Activated CD4-positive, alpha-beta memory T cell treated with anti-CD3 and anti-CD28 coated beads for 36 hours (primary cell): ENCODE measurements at places on chromosomes 1 and 21. TPM values are rescaled to one million over a fixed set of nuclear protein-coding genes. Genes with fewer than 3 reads are reported as not detected.

Gene SDC3
- 0.17 TPM for total RNA-seq

- no peak for DNase-seq
- H3K27ac ChIP-seq, result no peak overlapping the region
- no peak overlapping the region for H3K4me3 ChIP-seq
- H3K36me3 ChIP-seq, result peaks cover 7% of the 10 kb centered on the region
- no peaks in the 10 kb centered on the region for H3K4me1 ChIP-seq
These were observed 183.6 kb upstream of the RAB4A start for GRCh38 chr1:229087339-229087738.

- no peak for DNase-seq
- no peaks in the 10 kb centered on the region for H3K27me3 ChIP-seq
- no peak overlapping the region for H3K4me3 ChIP-seq
These were observed 64.3 kb upstream of the MORC3 start for GRCh38 chr21:36255663-36256062.

Gene PTPN22
- total RNA-seq, result 45.7 TPM

- no peak overlapping the region for H3K4me3 ChIP-seq
- H3K36me3 ChIP-seq, result no peaks in the 10 kb centered on the region
- no peaks in the 10 kb centered on the region for H3K27me3 ChIP-seq
These were observed 262.8 kb downstream of the TPR start for GRCh38 chr1:186112280-186112679.

GRCh38 chr1:31926853-31927660, 11.1 kb downstream of the PTP4A2 start:
- peak overlapping the region; percentile 72 for H3K4me3 ChIP-seq
- H3K36me3 ChIP-seq, result peaks cover 19% of the 10 kb centered on the region
- no peak for DNase-seq
- H3K4me1 ChIP-seq, result peaks cover 82% of the 10 kb centered on the region
- H3K27me3 ChIP-seq, result no peaks in the 10 kb centered on the region

Gene KCNJ15
- 0.15 TPM for total RNA-seq

Gene PRAMEF33
- not detected for total RNA-seq

Gene MEX3A
- 0.51 TPM for total RNA-seq

Gene FLG2
- total RNA-seq, result not detected

Gene EPHB2
- 0.17 TPM for total RNA-seq

Gene SPRR1A
- total RNA-seq, result not detected

- H3K36me3 ChIP-seq, result peaks cover 57% of the 10 kb centered on the region
- no peak overlapping the region for H3K27ac ChIP-seq
- no peak overlapping the region for H3K4me3 ChIP-seq
- peaks cover 49% of the 10 kb centered on the region for H3K4me1 ChIP-seq
- no peak for DNase-seq
These were observed 60.4 kb downstream of the CAPN2 start for GRCh38 chr1:223772771-223773160.

GRCh38 chr1:183105449-183105848, 80.6 kb upstream of the LAMC2 start:
- H3K4me1 ChIP-seq, result no peaks in the 10 kb centered on the region
- DNase-seq, result no peak
- H3K27me3 ChIP-seq, result peaks cover 15% of the 10 kb centered on the region

- no peak overlapping the region for H3K4me3 ChIP-seq
- H3K27ac ChIP-seq, result no peak overlapping the region
- no peaks in the 10 kb centered on the region for H3K27me3 ChIP-seq
- DNase-seq, result no peak
- H3K4me1 ChIP-seq, result peaks cover 4% of the 10 kb centered on the region
- peaks cover 37% of the 10 kb centered on the region for H3K36me3 ChIP-seq
These were observed 12.3 kb downstream of the ZNF436 start for GRCh38 chr1:23357138-23357908.

Gene CLIC6
- total RNA-seq, result 0.10 TPM

Gene CYP4B1
- total RNA-seq, result not detected

Gene GPR153
- total RNA-seq, result 0.26 TPM

GRCh38 chr21:45982092-45982757, 655 bp downstream of the COL6A1 start:
- H3K27ac ChIP-seq, result no peak overlapping the region
- peaks cover 1% of the 10 kb centered on the region for H3K4me1 ChIP-seq
- no peaks in the 10 kb centered on the region for H3K36me3 ChIP-seq

Gene TLR5
- 0.29 TPM for total RNA-seq

- H3K27ac ChIP-seq, result no peak overlapping the region
- DNase-seq, result no peak
- H3K36me3 ChIP-seq, result no peaks in the 10 kb centered on the region
These were observed 169.3 kb upstream of the IVNS1ABP start for GRCh38 chr1:185486346-185486745.

Gene MROH9
- not detected for total RNA-seq

DNA sequence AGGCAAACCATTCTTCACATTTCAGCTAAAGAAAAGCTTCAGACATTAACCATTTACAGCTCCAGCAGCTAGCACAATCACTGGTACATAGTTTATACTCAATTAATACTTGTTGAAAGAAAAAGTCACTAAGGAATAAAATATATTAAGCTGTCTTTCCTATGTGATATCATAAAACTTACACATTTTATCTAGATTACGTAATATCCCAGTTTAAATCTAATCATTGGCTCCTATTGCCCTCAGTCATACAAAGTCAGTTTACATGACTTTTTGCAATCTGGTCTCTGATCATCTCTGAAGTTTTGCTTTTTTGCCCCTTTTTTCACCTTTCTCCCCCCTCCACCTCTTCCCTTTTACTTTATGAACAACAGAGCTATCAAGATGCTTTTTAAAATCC, 8.5 kb upstream of the PRRC2C start:
- H3K4me1 ChIP-seq, result no peaks in the 10 kb centered on the region
- H3K4me3 ChIP-seq, result no peak overlapping the region
- no peaks in the 10 kb centered on the region for H3K36me3 ChIP-seq
- H3K27ac ChIP-seq, result no peak overlapping the region
- no peak for DNase-seq

DNA sequence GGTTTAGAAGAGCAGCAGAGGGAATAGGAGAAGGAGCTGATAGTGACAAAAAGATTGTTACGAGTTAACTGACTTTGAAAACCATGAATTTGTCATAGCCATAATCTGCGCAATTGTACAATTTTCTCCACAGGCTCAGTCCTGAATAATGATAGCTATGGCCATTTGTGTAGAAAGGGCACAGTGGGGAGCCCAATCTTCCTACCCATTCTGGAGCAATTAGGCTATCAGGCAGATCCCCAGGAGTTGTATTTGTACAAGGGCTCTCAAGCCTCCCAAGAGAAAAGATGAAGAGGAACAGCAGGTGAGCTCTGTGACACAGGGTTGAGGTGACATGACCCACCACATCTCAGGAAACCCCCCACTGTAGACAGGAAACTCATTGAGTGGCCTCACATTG, 42.1 kb upstream of the SAMD13 start:
- no peak overlapping the region for H3K27ac ChIP-seq
- H3K27me3 ChIP-seq, result no peaks in the 10 kb centered on the region
- H3K4me1 ChIP-seq, result no peaks in the 10 kb centered on the region

GRCh38 chr1:200438911-200439310, 29.1 kb upstream of the ZNF281 start:
- peaks cover 1% of the 10 kb centered on the region for H3K36me3 ChIP-seq
- no peak overlapping the region for H3K27ac ChIP-seq
- H3K4me3 ChIP-seq, result no peak overlapping the region
- no peak for DNase-seq
- H3K27me3 ChIP-seq, result no peaks in the 10 kb centered on the region

Gene FHAD1
- total RNA-seq, result not detected

Gene ANKRD65
- total RNA-seq, result not detected

DNA sequence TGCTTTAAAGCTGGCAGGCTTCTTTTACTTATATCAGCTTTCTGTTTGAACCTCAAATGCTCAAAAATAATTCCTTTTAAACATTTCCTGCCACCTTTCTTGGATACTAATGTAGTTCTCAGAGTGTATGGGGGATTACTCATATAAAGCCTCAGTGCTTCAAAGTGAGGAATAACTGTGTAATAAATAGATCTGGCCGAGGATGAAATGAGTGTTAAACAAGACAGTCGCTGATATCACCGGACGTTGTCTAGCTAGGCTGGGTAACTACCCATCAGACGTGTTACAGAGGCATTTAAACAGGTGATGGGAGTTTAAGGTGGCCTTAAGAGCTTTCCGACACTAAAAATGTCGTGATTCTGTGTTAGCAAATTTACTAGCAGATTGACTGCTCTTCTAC, 53.1 kb downstream of the VANGL2 start:
- peak; percentile 65 for DNase-seq
- H3K36me3 ChIP-seq, result no peaks in the 10 kb centered on the region
- no peaks in the 10 kb centered on the region for H3K27me3 ChIP-seq
- peak overlapping the region; percentile 55 for H3K4me3 ChIP-seq
- peaks cover 79% of the 10 kb centered on the region for H3K4me1 ChIP-seq

Gene CC2D1B
- total RNA-seq, result 27.1 TPM

GRCh38 chr1:7555391-7556185, 215.5 kb upstream of the VAMP3 start:
- H3K27me3 ChIP-seq, result peaks cover 16% of the 10 kb centered on the region
- H3K36me3 ChIP-seq, result no peaks in the 10 kb centered on the region
- H3K4me3 ChIP-seq, result no peak overlapping the region
- no peak overlapping the region for H3K27ac ChIP-seq
- no peak for DNase-seq

Gene S1PR1
- 140 TPM for total RNA-seq

DNA sequence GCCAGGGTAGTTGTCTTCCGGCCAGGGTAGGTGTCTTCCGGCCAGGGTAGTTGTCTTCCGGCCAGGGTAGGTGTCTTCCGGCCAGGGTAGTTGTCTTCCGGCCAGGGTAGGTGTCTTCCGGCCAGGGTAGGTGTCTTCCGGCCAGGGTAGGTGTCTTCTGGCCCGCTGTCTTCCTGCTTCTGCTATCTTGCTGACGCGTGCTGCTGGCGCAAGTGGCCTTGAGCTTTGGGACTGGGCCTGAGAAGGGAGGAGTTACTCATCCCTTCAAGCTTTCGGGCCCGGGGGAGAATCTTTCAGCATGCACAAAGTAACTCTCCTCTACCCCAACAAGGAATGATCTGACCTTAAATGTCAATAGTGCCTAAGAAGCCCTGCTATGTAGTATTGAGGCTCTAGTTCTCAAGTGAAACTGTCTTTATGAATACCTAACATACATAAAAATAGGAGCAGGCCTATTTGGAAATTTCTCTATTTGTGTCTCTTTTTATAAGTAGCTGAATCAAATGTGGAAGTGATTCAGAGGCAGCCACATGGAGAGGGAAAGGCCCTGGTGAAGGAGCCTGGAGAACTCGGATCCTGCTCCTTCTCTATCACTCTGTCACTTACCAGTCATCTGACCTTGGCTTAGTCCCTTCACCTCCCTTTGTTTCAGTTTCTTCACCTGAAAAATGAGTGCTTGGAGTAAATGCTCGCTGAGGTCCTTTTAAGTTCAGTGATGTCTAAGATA, 65.6 kb downstream of the RGL1 start:
- peaks cover 9% of the 10 kb centered on the region for H3K4me1 ChIP-seq
- H3K27ac ChIP-seq, result no peak overlapping the region
- H3K4me3 ChIP-seq, result no peak overlapping the region
- no peaks in the 10 kb centered on the region for H3K36me3 ChIP-seq
- DNase-seq, result no peak

- H3K27me3 ChIP-seq, result peaks cover 26% of the 10 kb centered on the region
- no peak overlapping the region for H3K4me3 ChIP-seq
- no peak overlapping the region for H3K27ac ChIP-seq
- DNase-seq, result no peak
These were observed 22.7 kb downstream of the PAX7 start for GRCh38 chr1:18653367-18653766.

Gene ESPN
- 1.5 TPM for total RNA-seq

- no peak overlapping the region for H3K4me3 ChIP-seq
- H3K4me1 ChIP-seq, result peaks cover 5% of the 10 kb centered on the region
- peaks cover 11% of the 10 kb centered on the region for H3K27me3 ChIP-seq
- DNase-seq, result no peak
These were observed 1.0 kb downstream of the RNF223 start for GRCh38 chr1:1072849-1073742.

GRCh38 chr21:33384841-33385331, 18.3 kb upstream of the IFNGR2 start:
- peaks cover 56% of the 10 kb centered on the region for H3K4me1 ChIP-seq
- DNase-seq, result peak; percentile 36
- peaks cover 13% of the 10 kb centered on the region for H3K27me3 ChIP-seq
- peak overlapping the region; percentile 37 for H3K4me3 ChIP-seq
- H3K27ac ChIP-seq, result peak overlapping the region; percentile 38

- no peaks in the 10 kb centered on the region for H3K27me3 ChIP-seq
- H3K27ac ChIP-seq, result no peak overlapping the region
- DNase-seq, result no peak
- no peaks in the 10 kb centered on the region for H3K36me3 ChIP-seq
These were observed 33.3 kb upstream of the FAM89A start for GRCh38 chr1:231073331-231073730.

DNA sequence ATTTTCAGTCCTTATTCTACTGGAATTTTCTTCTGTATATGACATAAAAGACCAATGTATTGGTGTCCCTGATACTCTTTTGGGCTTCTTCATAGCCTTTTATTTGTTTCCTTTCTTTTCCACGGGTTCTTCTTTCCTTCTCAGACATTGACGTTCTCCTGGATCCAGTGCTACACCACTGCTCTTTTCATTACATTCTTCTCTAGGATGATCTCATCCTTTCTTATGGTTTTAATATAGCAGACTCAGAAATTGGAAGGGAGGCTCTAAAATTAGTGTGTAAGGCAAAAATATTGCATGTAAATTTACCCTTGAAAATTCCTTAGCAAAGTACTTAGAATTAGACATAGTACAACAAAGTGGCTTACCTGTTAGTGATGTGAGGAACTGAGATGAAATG, 65.3 kb downstream of the SELENOF start:
- H3K27ac ChIP-seq, result no peak overlapping the region
- no peak for DNase-seq
- no peaks in the 10 kb centered on the region for H3K4me1 ChIP-seq
- no peak overlapping the region for H3K4me3 ChIP-seq
- H3K27me3 ChIP-seq, result no peaks in the 10 kb centered on the region

DNA sequence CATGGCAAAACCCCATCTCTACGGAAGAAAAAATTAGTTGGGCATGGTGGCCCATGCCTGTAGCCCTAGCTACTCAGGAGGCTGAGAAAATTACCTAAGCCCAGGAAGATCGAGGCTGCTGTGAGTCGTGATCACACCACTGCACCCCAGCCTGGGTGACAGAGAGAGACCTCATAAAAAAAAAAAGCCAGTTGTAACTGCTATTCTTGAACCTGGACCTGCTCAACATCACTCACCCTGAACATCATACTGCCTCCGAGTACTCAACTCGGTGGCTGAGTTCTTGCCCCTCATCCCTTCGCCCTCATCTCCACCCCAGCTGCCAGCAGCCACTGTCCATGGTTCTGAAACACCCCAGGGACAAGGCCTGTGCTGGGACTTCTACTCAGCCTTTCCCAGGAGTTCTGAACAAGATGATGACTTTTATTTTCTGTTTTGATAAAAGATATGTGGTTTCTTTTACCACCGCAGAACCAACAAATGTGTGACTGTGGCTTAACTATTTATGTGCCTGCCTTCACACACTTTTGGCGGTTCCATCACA, 5.4 kb upstream of the DISP3 start:
- H3K27me3 ChIP-seq, result peaks cover 18% of the 10 kb centered on the region
- no peaks in the 10 kb centered on the region for H3K36me3 ChIP-seq
